ENCODE measurements at places on chromosomes 6 and 20. TPM values are rescaled to one million over a fixed set of nuclear protein-coding genes. Genes with fewer than 3 reads are reported as not detected.

Gene TTBK1
- not detected for total RNA-seq

Gene ADGRF5
- total RNA-seq = 25.9 TPM

Gene GTF3C6
- total RNA-seq = 70.8 TPM

Gene TRIM31
- 0.78 TPM for total RNA-seq

Gene BAK1
- 27.9 TPM for total RNA-seq

Gene MYB
- total RNA-seq = 0.89 TPM

Gene SLC22A7
- total RNA-seq = not detected

Gene GPR63
- 1.4 TPM for total RNA-seq

Gene TPBG
- 19.8 TPM for total RNA-seq

Gene ETV7
- 7.6 TPM for total RNA-seq

Gene UST
- 30.9 TPM for total RNA-seq

Gene TSPYL1
- 118 TPM for total RNA-seq

Gene NKX2-2
- not detected for total RNA-seq

Gene SIGLEC1
- 9.5 TPM for total RNA-seq

Gene CST2
- total RNA-seq = not detected

Gene ABCC10
- 52.7 TPM for total RNA-seq

Gene BPIFB4
- total RNA-seq = not detected

Gene ENPP4
- total RNA-seq = 14.6 TPM

Gene KCNK16
- not detected for total RNA-seq

Gene ULBP1
- total RNA-seq = 2.5 TPM

Gene AIF1
- 6.7 TPM for total RNA-seq

Gene RAD21L1
- not detected for total RNA-seq

Gene HSPA1L
- total RNA-seq = 1.7 TPM

Gene PLA2G7
- 4.6 TPM for total RNA-seq

Gene STMND1
- total RNA-seq = not detected

Gene TTLL9
- 0.86 TPM for total RNA-seq

Gene STK4
- total RNA-seq = 53.3 TPM

Gene HAO1
- total RNA-seq = not detected

Gene BNIP5
- not detected for total RNA-seq

Gene PMEPA1
- total RNA-seq = 15.2 TPM

Gene SRSF12
- 0.57 TPM for total RNA-seq

Gene C6orf141
- total RNA-seq = 1.6 TPM
